ENCODE measurements at places on chromosomes 16 and 17. TPM values are rescaled to one million over a fixed set of nuclear protein-coding genes. Genes with fewer than 3 reads are reported as not detected.

DNA sequence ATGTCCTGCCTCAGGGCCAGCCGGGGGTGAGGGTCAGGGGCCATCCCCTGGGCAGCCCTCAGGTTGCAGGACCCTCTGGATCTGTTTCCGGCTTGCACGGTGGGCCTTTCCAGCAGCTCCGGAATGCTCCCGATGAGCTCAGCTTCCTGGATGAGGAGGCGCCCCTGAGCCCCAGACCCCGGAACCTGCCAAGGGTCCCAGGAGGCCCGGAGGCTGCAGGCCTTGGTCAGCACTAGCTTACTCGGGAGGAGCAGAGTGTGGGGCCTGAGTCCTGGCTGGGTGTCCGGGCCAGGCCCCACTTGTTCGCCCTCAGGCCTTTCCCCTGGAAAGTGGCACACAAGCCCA is 7.6 kb upstream of the C1QTNF8 start:
- no peaks in the 10 kb centered on the region for H3K36me3 ChIP-seq
- H3K4me3 ChIP-seq: peak overlapping the region; percentile 46
- no peaks in the 10 kb centered on the region for H3K4me1 ChIP-seq
- no peak for DNase-seq
- no peak overlapping the region for H3K27ac ChIP-seq
- H3K27me3 ChIP-seq: peaks cover 4% of the 10 kb centered on the region

DNA sequence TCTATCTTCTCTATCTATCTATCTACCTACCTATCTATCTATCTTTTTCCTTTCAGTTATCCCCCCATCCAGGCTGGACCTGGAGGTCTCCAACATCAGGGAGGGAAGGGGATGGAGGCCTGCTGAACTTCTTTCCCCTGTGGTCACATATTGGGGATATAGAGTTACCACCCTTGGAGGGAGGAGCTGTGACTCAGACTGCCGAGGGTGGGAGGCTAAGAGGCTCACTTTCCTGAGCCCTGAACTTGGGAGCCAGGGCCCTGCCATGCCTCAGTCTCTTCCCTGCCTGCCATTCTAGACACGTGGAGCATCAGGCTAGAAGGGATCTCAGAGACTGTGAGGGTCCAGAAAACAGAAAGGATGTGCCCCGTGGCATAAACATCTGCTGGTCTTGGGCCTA is 8.4 kb downstream of the LRRC3C start:
- no peaks in the 10 kb centered on the region for H3K36me3 ChIP-seq
- no peaks in the 10 kb centered on the region for H3K27me3 ChIP-seq
- no peak overlapping the region for H3K4me3 ChIP-seq
- no peaks in the 10 kb centered on the region for H3K4me1 ChIP-seq
- H3K27ac ChIP-seq: no peak overlapping the region
- DNase-seq: no peak

- no peaks in the 10 kb centered on the region for H3K4me1 ChIP-seq
- no peak overlapping the region for H3K27ac ChIP-seq
- no peak overlapping the region for H3K4me3 ChIP-seq
- DNase-seq: no peak
- no peaks in the 10 kb centered on the region for H3K36me3 ChIP-seq
Observed at GRCh38 chr17:74194682-74195081, 8.8 kb upstream of the RPL38 start.

- no peaks in the 10 kb centered on the region for H3K36me3 ChIP-seq
- no peak overlapping the region for H3K4me3 ChIP-seq
- peaks cover 28% of the 10 kb centered on the region for H3K27me3 ChIP-seq
Observed at GRCh38 chr16:88939245-88939971, 37.6 kb downstream of the CBFA2T3 start.

DNA sequence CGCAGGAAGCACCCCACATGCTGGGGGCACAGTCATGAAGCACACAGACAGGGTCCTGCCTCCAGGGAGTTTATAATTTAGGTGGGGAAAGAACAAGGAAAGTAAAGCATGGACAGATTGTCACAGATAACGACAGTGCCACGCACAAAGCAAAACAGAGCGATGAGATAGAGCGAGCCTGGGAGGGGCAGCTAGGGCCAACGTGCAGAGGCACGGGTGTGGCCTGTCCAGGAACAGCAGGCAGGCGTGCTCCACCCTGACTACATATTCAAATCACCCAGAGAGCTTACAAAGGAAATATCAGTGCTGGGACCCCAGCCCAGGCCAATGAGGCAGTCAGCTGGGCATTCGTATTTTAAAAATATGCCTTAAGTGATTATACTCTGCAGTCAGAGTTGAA is 16.8 kb downstream of the LGALS9 start:
- no peaks in the 10 kb centered on the region for H3K36me3 ChIP-seq
- H3K4me3 ChIP-seq: no peak overlapping the region
- DNase-seq: no peak
- H3K4me1 ChIP-seq: no peaks in the 10 kb centered on the region
- no peaks in the 10 kb centered on the region for H3K27me3 ChIP-seq

GRCh38 chr17:19391432-19391831 is 4.4 kb upstream of the MFAP4 start:
- DNase-seq: no peak
- H3K27ac ChIP-seq: no peak overlapping the region
- no peaks in the 10 kb centered on the region for H3K27me3 ChIP-seq
- peaks cover 18% of the 10 kb centered on the region for H3K4me1 ChIP-seq
- no peak overlapping the region for H3K4me3 ChIP-seq

- peaks cover 3% of the 10 kb centered on the region for H3K4me1 ChIP-seq
- H3K27ac ChIP-seq: no peak overlapping the region
- no peaks in the 10 kb centered on the region for H3K36me3 ChIP-seq
- peak; percentile 19 for DNase-seq
- H3K4me3 ChIP-seq: no peak overlapping the region
- H3K27me3 ChIP-seq: no peaks in the 10 kb centered on the region
Observed at GRCh38 chr17:44279666-44280391, 11.9 kb upstream of the SLC4A1 start.

- peaks cover 17% of the 10 kb centered on the region for H3K4me1 ChIP-seq
- no peak for DNase-seq
- H3K27ac ChIP-seq: no peak overlapping the region
Observed at GRCh38 chr16:3461151-3461550, 17.7 kb downstream of the NAA60 start.

DNA sequence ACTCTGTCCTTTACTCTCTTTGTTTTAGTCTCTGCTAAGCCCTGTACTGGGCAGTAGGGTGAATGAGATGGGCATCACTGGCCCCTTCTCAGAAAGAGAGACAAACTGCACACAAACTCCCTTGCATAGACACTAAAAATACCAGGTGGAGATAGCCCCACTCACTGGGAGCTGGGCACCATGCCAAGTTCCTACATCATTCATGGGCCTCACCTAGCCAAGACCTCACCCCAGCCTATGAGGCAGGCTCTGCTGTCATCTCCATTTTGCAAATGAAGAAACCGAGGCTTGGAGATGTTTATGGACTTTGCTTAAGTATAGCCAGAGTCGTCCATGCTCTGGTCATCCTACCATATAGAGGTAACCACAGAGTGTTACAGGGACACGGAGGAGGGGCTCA is 499.8 kb upstream of the CDH11 start:
- no peak for DNase-seq
- no peak overlapping the region for H3K4me3 ChIP-seq
- H3K36me3 ChIP-seq: no peaks in the 10 kb centered on the region
- no peaks in the 10 kb centered on the region for H3K4me1 ChIP-seq
- no peaks in the 10 kb centered on the region for H3K27me3 ChIP-seq

DNA sequence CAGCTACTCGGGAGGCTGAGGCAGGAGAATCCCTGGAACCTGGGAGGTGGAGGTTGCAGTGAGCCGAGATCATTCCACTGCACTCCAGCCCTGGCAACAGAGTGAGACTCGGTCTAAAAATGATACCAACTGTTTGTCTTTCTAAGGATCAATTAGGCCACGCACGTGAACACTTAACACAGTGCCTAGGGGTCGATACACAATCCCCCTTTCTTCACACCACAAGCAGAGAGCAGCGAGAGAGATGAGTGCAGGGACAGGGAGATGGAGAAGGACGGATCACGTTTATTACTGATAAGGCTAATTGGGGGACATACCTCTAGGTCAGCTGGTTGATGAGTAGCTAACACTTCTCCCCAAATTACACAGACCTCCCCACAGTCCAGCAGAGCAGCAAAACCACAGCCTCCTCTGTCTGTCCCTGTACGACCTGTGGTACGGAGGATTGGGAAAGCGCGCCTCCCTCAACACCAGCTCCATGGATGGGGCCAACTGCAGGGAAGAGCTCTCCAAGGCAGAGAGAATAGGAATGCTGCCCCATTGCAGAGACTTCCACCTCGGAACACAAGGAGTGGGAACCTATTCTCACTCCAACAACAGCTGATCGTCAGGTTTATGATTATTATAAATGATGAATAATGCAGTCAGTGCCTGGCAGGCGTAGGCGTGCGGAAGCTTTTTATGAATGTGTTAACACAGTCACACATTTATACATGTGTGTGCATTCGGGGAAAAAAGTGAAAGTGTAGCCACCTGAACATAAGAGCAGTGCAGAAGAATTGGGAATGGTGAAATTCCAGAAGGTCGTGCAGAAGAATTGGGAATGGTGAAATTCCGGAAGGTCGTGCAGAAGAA is 155.1 kb downstream of the C16orf95 start:
- no peak overlapping the region for H3K27ac ChIP-seq
- no peak for DNase-seq

DNA sequence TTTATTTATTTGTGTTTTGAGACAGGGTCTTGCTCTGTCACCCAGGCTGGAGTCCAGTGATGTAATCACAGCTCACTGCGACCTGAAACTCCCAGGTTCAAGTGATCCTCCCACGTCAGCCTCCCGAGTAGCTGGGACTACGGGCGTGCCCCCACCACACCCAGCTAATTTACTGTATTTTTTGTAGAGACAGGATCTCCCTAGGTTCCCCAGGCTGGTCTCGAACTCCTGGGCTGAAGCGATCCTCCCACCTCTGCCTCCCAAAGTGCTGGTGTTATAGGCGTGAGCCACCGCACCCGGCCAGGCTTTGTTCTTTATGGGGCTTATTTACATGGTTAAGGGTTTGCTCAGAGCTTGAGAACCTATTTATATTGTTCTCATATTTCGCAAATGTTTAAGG is 5.8 kb upstream of the MEIOB start:
- no peaks in the 10 kb centered on the region for H3K36me3 ChIP-seq
- no peak overlapping the region for H3K27ac ChIP-seq
- no peak overlapping the region for H3K4me3 ChIP-seq
- no peaks in the 10 kb centered on the region for H3K4me1 ChIP-seq
- H3K27me3 ChIP-seq: no peaks in the 10 kb centered on the region

DNA sequence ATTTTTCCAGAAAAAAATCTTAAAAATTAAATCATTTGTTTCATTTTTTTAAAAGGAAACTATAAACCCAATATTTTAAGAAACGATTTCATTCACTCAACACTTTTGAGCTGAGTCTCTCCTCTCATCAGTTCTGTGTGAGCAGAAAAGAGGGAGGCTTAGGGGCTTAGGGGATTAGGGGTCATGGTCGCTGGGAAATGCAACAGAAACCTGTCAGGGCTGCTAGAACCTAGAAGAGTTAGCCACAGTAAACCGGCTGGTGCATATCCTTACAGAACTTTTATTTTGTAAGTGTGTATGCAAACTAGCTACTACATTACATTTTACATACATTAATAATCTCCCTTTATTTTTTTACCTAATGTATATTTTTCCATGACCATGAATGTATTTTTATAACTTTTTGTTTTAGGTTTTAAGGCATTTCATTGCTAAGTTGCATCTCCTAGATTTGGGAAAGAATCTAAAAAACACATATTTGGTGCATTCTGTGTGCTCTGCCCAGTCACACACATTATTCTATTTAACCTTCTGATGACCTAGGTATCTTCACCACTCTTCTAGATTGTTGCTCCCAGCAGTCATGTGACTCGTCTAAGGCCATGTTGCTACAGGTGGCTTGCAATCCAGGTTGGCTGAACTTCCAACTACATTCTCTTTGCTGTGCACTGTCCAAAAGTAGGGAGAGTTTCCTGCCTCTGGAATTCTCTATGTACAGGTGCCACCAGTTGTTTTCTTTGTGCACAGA is 24.4 kb downstream of the TBC1D3B start:
- no peaks in the 10 kb centered on the region for H3K4me1 ChIP-seq
- no peak for DNase-seq
- H3K27me3 ChIP-seq: no peaks in the 10 kb centered on the region
- H3K4me3 ChIP-seq: no peak overlapping the region

- H3K4me1 ChIP-seq: no peaks in the 10 kb centered on the region
- DNase-seq: no peak
- no peak overlapping the region for H3K27ac ChIP-seq
- no peak overlapping the region for H3K4me3 ChIP-seq
- no peaks in the 10 kb centered on the region for H3K36me3 ChIP-seq
- no peaks in the 10 kb centered on the region for H3K27me3 ChIP-seq
Observed at GRCh38 chr16:76926595-76926994, 264.4 kb upstream of the MON1B start.

DNA sequence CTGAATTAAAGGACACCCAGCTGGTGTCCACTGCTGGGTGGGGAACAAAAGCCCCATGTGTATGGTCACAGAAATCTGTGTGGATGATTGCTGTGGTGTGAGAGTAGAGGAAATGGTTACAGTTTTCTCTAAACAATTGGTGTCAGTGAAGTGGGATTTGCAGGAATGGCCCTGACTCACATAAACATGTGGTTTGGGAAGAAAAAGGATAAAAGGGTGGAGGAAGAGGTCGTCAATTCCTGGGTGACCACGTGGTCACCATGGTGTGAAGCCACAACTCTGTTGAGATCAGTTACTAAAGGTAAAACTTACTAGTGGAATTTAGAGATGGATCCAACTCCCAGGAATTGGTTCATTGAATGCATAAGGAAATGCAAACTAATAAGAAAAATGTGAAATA is 3.6 kb upstream of the TUBG2 start:
- H3K4me1 ChIP-seq: peaks cover 7% of the 10 kb centered on the region
- H3K27ac ChIP-seq: no peak overlapping the region
- H3K36me3 ChIP-seq: no peaks in the 10 kb centered on the region
- no peak for DNase-seq
- H3K27me3 ChIP-seq: no peaks in the 10 kb centered on the region

DNA sequence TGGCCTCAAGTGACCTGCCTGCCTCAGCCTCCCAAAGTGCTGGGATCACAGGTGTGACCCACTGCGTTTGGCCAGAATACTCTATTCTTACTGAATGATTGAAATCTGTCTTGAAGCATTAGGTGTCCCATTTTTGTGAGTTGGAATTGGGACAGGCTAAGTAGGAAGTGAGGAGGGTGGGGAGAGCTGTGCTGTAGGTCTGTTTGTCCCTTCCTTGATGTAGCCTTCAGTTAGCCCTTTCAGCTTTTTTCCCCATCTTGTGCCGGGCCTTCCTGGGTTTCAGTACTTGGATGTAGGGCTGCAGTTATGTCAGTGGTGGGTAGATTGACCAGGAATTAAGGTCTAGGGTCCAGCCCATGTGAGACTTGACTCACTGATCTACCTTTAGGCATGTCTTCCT is 8.7 kb downstream of the PYCARD start:
- peaks cover 75% of the 10 kb centered on the region for H3K36me3 ChIP-seq
- H3K4me1 ChIP-seq: no peaks in the 10 kb centered on the region
- H3K27me3 ChIP-seq: no peaks in the 10 kb centered on the region
- no peak overlapping the region for H3K27ac ChIP-seq
- DNase-seq: no peak

The KRT32 gene
- not detected for total RNA-seq

The NECAB2 gene
- total RNA-seq: 2.0 TPM

The NOG gene
- 0.35 TPM for total RNA-seq

The OR4D1 gene
- total RNA-seq: 0.32 TPM

The TMEM114 gene
- total RNA-seq: 1.6 TPM

The KIF2B gene
- total RNA-seq: not detected

The TBC1D3L gene
- 8.1 TPM for total RNA-seq

Measured in H1 (cell line).